ENCODE measurements at places on chromosomes 3 and 15.

GRCh38 chr3:162863579-162863978, 1367.0 kb downstream of the OTOL1 start:
- no peak for DNase-seq

GRCh38 chr3:172199850-172200369, 160.5 kb downstream of the FNDC3B start:
- no peak for DNase-seq

GRCh38 chr15:49045751-49046219, 461 bp downstream of the SECISBP2L start:
- no peak for DNase-seq

- DNase-seq: peak; percentile 56
Measured at GRCh38 chr15:65981837-65982626, 112.7 kb downstream of the RAB11A start.

DNA sequence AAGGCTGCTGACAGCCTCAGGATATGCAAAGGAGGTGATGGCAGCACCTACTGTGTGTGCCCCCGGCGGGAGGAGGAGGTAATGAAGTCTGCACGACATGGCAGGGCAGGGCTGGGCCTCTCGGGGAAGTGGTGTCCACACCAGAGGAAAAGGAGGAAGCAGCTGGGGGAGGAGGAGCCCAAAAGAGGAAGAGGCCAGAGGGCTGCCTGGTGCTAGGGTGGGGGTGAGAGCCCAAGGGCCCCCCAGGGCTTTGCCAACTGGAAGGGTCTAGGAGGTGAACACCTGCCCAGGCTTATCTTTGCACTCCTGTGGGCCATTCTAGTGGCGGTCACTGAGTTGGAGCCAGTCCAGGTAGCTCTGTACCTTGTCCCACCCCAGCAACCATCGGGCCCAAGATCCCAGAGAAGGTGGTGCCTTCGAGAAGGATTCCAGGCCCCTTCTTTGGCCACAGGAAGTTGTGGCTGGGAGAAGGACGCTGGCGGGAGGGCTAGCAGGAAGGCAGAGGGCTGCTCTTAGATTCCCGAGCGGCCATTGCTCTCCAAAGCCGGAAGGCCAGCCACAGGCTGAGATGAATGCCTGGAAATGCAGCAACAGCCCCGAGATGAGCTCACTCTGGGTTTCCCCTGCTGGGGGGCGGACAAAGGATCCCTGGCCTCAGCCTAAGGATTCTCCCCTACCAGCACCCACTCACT, 7.0 kb downstream of the GNAI2 start:
- no peak for DNase-seq

DNA sequence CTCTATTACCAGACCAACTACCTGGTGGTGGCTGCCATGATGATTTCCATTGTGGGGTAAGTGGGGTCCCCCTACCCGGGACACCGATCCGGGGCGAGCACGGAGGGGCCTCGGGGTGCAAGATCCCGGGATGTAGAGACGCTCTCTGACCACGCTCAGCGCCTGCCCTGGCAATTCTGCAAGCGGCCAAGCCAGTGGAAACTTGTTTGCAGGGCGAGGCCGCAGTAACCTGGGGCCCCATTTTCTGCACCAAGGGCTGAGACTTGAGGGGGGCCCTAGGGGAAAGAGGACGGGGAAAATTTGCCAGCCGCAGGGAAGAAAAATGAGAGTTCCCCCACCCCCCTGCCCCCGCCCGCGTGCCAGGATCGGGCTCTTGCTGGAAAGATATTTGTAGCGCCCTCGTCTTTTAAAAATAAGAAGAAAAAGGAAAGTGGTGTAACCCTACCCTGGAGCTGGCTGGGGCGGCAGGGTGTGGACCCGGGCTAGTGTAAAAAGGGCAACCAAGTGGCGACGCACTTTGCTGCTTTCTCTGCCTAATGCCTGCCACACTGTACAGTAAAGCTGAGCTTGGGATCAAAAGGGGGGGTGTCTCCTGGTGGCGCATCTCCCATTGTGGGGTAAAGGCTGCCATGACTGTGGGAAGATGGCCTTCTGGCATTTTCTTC, 563 bp downstream of the ARL6IP5 start:
- DNase-seq: no peak

DNA sequence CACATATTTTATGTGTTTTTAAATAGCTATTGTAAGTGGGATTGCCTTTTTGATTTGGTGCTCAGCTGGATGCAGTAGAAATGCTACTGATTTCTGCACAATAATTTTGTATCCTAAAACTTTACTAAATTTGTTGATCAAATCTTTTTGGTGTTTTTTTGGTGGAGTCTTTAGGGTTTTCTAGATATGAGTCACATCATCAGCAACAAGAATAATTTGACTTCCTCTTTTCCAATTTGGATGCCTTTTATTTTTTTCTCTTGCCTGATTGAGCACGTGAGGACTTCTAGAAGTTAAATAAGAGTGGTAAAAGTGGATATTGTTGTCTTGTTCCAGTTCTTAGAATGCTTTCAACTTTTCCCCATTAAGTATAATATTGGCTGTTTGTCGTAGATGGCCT, 51.3 kb downstream of the TLNRD1 start:
- no peak for DNase-seq

GRCh38 chr3:189516039-189516438, 115.2 kb upstream of the TP63 start:
- DNase-seq: no peak

GRCh38 chr15:57572468-57572867, 19.2 kb upstream of the MYZAP start:
- no peak for DNase-seq

GRCh38 chr15:80673561-80674244, 21.4 kb upstream of the ABHD17C start:
- no peak for DNase-seq

- DNase-seq: no peak
Measured at GRCh38 chr3:11047500-11047899, 55.0 kb downstream of the SLC6A1 start.

DNA sequence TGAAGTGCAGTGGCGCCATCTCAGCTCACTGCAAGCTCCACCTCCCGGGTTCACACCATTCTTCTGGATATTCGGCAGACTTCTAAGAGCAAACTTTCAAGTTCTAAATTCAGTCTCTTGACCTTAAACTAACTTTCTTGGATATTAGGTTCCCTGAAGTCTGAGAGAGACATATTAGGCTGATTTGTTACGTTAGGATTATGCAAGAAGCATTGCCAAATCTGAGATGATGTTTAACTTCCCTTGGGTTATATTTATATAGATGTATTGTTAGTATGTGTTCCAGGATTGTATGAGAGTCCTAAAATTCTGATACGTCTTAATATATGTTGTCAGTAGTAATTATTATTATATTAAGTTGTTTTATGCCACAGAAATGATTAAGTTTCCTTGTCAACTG, 80.1 kb downstream of the SLC6A1 start:
- no peak for DNase-seq

GRCh38 chr15:97968380-97968779, 7.9 kb downstream of the ARRDC4 start:
- DNase-seq: no peak

DNA sequence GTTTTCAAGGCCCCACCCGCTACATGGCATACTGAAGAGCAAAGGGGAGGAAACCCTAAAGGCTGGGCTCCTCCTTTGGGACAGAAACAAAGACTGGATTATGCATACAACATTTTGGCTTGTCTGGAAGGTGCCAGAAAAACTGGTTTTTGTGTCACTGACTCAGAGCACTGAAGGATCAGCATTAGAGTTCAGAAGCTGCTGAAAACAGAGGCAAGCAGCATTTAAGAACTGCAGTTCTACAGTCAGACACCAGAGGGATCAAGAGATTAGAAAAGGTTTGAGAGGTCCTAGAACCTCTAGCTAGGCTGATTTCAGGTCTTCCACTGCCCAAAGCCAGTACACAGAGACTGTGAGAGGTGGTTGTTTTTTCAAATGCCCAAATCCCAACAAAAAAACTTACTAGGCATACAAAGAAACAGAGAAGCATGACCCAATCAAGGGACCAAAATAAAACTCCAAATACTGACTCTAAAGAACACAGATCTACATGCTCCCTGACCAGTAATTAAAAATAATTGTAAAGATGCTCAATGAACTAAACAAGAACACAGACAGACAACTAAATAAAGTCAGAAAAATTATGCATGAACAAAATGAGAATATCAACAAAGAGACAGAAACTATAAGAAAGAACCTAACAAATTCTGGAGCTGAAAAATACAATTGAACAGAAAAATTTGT, 91.2 kb downstream of the SENP2 start:
- no peak for DNase-seq

DNA sequence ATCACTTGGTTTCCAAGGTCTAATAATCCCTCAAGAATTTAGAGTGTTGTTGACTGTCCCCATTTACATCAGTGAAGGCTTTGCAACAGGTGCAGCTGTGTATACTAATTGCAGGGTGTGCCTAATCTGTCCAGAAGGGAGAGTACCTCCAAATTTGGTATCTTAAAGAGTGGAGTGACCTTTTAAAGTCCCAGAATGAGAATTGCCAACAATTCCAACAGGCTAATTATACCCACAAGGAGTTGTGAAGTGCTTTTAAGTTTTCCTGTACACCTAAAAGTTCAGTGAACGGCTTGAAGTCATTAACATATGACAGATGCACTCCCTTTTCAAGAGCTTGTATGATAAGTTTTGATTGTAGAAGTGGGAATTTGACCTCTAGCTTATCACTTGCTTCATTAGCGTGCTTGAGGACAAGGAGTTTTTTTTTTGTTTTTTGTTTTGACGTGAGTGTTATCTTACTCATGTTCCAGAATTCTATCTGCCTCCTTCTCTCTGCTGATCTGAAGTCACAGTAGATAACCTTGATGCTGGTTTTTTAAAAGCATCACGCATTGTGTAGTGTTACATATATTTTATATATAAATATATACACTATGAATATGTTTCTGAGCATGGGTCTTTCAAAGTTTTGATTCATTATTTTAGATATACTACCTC, 26.3 kb downstream of the CDIN1 start:
- DNase-seq: no peak

DNA sequence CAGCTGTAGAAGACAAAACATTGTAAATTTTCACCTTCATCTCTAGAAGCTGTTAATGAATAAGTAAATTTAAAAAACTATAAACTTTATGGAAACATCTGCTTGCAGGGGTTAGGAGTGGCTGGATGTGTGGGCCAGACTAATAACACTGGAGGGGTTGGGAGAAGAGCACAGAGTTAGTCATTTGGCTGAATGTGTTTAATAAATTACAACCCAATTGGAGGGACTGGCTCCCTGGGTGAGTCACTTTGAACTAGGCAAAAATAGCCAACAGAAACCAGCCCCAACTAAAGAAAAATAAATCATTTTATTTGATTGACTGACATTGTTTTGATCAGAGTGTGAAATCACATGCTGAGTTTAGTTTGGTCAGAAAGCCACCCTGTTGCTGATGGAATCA, 21.8 kb downstream of the DGKG start:
- no peak for DNase-seq

- DNase-seq: no peak
Measured at GRCh38 chr3:194875581-194876402, 190.1 kb downstream of the FAM43A start.

DNA sequence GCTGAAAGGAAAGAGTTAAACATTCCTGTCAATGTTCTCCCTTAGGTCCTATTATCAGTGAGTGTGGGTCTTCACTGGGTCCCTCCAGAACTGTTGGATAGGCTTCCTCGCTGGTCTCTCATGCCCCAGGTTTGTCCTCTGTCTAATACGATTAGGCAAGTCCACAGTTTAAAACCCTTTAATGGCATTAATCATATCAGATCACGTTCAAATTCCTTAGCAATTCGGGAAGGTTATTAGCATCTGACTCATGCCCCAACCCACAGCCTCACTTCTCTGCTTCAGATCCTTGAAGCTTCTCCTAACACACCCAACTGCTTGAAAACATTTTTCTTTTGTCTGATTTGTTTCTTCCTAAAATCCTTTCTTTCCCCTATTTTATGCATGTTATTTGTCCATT, 224.3 kb upstream of the ATP10A start:
- no peak for DNase-seq

DNA sequence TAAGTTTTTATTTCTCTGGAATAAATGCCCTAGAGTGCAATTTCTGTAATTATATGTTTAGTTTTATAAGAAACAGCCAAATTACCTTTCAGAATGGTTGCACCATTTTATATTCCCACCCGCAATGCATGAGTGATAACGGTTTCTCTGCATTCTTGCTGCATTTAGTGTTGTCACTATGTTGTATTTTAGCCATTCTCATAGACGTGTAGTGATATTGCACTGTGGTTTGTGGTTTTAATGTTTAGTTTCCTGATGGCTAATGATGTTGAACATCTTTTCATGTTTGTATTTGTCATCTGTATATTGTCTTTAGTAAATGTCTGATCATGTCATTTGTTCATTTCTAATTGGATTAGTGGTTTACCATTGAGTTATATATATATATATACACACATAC, 73.0 kb upstream of the GOLIM4 start:
- no peak for DNase-seq

- no peak for DNase-seq
Measured at GRCh38 chr3:5441401-5441800, 253.9 kb downstream of the EDEM1 start.

GRCh38 chr15:52039925-52040781, 21.1 kb downstream of the MAPK6 start:
- DNase-seq: no peak

GRCh38 chr15:82833362-82833682, 23.9 kb downstream of the WHAMM start:
- DNase-seq: no peak

DNA sequence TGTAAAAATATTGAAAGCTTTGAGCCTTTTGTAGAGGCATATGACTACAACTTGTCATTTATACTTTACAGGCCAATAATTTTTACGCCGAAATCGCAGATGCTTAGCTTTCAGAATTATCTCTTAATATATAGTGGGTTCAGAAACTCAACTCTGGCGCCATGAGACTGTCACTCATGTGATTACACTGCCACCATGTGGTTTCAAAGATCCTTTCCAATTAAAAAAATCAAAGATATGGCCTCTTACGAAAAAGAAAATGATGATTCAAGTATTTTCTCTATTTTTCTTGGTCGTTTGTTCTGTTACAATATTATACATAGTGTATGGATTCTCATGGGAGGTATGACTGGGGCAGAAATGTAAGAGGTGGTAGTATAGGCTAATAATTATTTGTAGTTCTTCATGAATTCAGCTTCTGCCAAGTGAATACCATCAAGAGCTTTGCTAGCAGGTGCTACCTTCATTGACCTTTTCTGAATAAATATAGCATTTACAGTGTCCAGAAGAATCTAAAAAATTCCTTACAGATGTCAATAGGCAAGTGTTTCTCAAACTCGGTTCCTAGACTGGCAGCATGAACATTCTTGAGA, 751.7 kb upstream of the GOLIM4 start:
- no peak for DNase-seq

DNA sequence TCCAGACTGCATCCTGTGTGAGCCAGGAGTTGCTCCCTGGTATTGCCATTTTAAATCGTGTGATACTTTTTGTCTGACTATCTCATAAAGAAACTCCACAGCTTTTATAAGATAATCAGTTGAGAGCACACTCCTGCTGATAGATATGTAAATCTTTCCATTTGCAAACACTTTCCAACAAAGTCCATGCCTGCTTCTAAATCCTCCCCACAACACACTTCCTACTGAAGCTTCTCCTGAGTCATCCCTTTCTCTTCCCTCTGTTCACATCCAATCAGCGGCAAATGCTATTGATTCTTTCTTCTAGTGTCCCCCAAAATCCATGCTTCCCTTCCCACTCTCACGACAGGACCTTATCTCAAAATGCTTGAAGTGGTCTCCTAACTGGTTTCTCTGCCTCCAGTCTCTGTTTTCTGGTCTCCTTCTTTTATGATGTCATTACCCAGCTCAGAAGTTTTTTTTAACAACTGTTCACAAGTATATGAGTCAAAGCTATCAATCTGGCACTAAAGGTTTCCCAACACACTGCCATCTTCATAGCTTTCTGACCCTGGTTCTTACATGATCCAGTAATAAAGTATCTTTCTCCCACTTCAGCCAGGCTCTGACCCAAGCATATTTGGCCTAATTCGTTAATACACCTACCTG, 4.5 kb upstream of the WWTR1 start:
- no peak for DNase-seq

Data from activated CD8-positive, alpha-beta memory T cell treated with anti-CD3 and anti-CD28 coated beads for 1 hour (primary cell).